Amygdala (tissue), 56 donors: ENCODE measurements at places on chromosomes 3 and 15.

GRCh38 chr3:114464548-114464947 is 170.7 kb downstream of the TIGIT start:
- DNase-seq = no peak

DNA sequence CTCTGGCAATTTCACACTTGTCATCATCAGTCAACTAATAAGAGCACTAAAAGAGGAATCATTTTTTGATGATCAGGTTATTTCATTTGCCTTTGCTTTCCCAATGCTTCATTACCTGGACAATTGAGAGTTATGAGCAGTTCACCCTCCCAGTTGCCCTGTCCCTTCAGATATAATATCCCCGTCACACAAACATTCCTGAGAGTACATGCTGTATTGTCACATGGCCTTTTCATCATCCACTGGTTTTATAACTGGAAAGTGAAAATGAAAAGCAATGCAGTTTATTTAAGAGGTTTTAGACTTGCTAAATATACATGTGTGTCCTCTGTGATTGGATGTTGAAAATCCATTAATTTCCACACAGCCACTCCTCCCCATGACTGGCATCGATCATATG is 9.0 kb downstream of the RORA start:
- DNase-seq = no peak

DNA sequence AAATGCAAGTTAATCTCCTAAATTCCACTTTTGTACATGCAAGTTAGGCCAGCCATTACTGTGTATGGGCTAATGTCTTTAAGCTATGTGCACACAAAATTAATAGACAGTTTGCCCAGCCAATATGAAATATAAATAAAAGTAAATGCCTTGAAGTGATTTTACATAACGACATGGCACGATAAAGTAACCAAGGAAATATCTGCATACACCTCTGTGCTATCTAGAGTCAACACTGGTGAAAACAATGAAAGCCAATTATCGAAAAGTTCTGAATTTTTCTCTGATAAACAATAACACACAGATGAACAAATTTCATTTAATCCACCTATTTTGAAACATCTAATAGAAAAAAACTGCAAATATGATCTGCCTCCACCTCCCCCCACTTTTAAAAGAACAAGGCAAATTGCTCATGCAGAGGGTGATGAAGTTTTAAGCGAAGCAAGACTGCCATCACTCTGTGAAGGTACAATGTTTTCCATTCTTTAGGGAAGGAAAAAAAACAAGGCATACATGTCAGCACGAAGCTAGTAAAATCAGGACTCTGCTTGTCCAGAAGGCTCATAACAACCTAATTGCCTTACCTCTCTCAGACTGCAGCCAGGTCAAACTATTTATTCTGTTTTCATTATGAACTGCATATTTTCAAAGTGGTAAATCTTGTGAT is 317.7 kb downstream of the MECOM start:
- no peak for DNase-seq

- no peak for DNase-seq
These were observed 322.3 kb downstream of the ARRDC4 start for GRCh38 chr15:98282656-98283332.

GRCh38 chr3:53354945-53355498 is 7.7 kb upstream of the DCP1A start:
- DNase-seq = no peak

- DNase-seq = no peak
These were observed 306.6 kb upstream of the ARRDC4 start for GRCh38 chr15:97653896-97654295.
